ENCODE measurements at places on chromosomes 16 and 17. TPM values are rescaled to one million over a fixed set of nuclear protein-coding genes. Genes with fewer than 3 reads are reported as not detected.
A peak's percentile ranks its signal among the peaks of the same experiment; 100 is the strongest.

DNA sequence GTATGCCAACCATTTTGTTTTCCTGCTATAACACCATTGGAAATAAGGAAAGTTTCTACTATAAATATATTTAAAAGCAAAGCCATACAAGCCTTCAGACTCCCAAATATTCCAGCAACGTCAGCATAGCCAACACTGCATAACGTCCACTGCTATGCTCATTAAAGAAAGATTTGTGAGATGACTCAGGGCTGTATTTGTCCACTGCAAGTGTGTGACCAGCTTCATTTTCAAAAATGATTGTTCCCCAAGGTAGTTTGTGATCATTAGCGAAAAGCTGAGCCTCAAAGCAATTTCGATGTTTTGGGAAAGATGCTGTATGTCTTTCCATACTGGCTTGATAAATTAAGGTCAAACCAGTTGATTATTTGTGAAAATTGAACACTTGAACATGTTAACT lies 14.9 kb upstream of the CCDC182 start:
- no peaks in the 10 kb centered on the region for H3K27me3 ChIP-seq
- no peak overlapping the region for H3K27ac ChIP-seq
- DNase-seq = no peak
- H3K4me3 ChIP-seq = no peak overlapping the region

DNA sequence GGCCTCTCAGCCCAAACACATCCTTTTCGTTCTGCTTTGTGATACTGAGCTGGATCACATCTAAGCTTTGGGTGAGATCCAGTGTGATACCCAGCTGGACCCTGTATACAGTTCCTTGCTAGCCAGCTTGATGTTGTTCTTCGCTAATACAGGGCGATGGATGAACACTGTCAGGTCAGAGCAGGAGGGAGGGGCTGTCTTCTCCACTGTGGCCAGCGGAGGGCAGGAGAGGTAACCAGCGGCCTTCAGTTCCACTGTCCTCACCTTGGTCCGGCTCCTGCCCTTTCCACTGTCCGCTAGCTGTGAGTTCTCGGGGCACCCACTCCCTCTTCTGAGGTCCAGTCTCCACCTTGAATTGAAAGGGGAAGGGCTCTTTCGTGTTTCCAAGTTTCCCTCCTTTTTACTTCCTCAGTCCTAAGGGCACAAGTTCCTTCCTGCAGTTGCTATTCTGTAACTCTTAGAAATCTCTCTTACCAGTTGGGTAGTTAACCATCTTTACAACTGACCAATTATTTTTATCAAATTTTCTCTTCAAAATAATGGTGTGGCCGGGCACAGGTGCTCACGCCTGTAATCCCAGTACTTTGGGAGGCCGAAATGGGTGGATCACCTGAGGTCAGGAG lies 3.0 kb upstream of the ZNF213 start:
- no peaks in the 10 kb centered on the region for H3K27me3 ChIP-seq
- H3K4me1 ChIP-seq = peaks cover 48% of the 10 kb centered on the region
- peaks cover 4% of the 10 kb centered on the region for H3K36me3 ChIP-seq
- H3K4me3 ChIP-seq = no peak overlapping the region
- no peak for DNase-seq
- H3K27ac ChIP-seq = no peak overlapping the region

The CRYBA1 gene
- total RNA-seq = 0.38 TPM

DNA sequence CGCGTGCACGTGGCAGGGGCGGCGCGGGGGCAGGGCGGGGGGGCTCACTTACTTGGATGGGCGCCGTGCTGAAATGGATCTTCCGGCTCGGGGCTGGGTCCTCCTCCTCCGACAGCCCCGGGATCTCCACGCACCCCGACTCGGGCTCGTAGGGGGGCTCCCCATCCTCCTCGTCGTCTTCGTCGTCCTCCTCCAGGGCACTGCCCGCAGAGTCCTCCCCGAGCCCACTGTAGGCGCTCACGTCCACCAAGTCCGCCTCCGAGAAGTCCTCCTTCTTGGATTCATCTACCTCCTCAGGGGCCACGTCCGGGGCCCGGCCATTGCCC lies 1.4 kb downstream of the PPP1R9B start:
- H3K27ac ChIP-seq = peak overlapping the region; percentile 88
- peak overlapping the region; percentile 75 for H3K4me3 ChIP-seq
- H3K27me3 ChIP-seq = peaks cover 7% of the 10 kb centered on the region
- H3K4me1 ChIP-seq = peaks cover 48% of the 10 kb centered on the region
- no peak for DNase-seq

Data from thymus (tissue), 14 donors.